Stimulated activated CD8-positive, alpha-beta memory T cell treated with anti-CD3 and anti-CD28 coated beads, Interleukin-7, amount 100 ng/mL, for 1 hour (primary cell): ENCODE measurements at places on chromosomes 5 and 9.

DNA sequence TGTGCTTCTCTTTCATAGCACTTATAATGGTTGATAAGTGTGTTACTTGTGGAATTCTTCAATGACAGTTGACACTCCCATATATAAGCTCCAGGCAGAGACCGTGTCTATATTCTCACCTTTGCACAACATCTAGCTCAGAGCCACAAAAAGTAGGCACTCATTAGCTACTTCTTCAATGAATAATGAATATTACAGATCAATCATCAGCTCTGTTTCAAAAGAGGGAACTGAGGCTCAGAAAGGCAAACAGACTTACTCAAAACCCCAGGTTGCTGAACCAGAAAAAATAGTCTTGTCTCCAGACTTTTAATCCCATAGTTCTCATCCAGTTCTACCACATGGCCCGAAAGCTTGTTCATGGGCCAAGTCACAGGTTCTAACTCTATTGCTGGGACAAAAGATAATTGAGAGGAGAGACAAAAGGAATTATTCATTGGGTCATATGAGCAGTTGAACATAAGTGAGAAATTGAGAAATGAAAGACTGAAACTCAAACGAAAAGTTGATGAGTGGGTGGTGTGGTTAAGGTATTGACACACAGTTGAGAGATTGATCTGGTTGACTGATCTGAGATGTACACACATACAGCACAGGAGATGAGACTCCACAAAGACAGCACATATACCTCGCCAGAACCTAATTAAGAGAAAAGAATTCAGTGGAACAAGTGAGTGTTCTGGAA, 381.6 kb downstream of the EFNA5 start:
- no peak for DNase-seq

DNA sequence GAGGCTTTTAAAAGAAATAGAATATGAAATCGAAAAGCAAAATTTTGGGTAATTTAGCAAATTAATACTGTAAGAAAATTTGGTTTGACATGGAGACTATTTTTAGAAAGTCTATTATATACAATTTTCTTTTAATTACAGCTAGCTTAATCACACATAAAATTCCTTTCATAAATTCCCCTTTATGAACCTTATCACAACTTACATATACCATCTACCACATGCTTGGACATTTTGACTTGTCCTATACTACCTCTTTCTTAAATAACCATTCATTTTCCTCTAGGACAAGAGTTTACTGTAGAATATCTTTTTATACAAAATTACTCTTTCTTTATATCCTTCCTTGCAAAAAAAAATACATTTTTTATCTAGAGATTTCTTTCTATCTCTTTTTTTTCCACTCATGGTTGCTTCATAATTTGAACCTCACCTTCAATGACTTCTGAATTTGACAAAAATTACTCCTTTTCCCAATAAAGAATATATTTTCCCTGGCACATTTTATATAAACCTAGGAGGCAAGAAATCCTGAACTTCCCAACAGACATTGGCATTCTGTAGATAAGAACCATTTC, 34.0 kb upstream of the SYK start:
- no peak for DNase-seq

GRCh38 chr9:27572918-27573633, at the start of gene C9orf72:
TSS of gene C9orf72 (minus strand) at chr9:27573481. CDS start at chr9:27567120, 6,361 bp downstream.
- DNase-seq = peak; percentile 79

GRCh38 chr9:38689678-38690077, 30.3 kb downstream of the FAM240B start:
- no peak for DNase-seq

GRCh38 chr5:115639377-115639776, 13.5 kb upstream of the TMED7 start:
- DNase-seq = no peak

DNA sequence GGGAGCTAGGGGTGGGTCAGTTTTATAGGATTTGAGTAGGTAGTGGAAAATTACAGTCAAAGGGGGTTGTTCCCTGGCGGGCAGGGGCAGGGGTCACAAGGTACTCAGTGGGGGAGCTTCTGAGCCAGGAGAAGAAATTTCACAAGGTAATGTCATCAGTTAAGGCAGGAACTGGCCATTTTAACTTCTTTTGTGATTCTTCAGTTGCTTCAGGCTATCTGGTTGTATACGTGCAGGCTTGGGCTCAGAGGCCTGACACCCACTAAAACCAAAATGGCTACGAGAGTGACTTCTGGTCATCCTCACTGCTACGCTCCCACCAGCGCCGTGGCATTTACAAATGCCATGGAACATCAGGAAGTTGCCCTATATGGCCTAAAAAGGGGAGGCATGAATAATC, 20.7 kb upstream of the NXNL2 start:
- no peak for DNase-seq

- DNase-seq = no peak
Measured at GRCh38 chr9:13071921-13072320, 207.6 kb downstream of the MPDZ start.

DNA sequence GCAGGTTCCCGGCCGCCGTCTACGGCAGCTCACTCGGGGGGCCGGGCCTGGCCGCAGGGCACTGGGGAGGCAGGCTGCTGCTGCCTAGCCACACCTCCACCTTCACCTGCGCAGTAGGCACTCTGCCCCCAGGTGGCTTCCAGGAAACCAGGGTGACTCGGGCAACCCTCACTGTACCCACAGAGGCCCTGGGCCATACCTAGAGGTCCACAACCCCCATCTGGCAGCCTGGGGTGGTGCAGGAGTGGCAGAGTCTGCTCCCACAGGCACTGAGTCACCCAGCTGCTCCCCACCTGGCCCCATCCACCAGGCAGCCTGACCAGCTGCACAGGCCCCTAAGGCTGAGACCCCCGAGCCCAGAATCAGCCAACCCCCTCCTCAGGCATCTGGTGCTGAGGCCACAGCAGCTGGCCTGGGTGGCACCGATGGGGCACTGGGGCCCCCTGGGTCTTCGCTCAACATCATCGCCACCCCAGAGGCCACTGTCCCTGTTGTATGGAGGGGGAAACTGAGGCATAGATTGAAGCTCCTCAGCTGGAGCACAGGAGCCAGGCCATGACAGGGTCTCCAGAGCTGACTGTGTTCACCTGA, 70.2 kb downstream of the KCNT1 start:
- no peak for DNase-seq

GRCh38 chr5:56026863-56027300, 32.1 kb upstream of the IL6ST start:
- DNase-seq = no peak

DNA sequence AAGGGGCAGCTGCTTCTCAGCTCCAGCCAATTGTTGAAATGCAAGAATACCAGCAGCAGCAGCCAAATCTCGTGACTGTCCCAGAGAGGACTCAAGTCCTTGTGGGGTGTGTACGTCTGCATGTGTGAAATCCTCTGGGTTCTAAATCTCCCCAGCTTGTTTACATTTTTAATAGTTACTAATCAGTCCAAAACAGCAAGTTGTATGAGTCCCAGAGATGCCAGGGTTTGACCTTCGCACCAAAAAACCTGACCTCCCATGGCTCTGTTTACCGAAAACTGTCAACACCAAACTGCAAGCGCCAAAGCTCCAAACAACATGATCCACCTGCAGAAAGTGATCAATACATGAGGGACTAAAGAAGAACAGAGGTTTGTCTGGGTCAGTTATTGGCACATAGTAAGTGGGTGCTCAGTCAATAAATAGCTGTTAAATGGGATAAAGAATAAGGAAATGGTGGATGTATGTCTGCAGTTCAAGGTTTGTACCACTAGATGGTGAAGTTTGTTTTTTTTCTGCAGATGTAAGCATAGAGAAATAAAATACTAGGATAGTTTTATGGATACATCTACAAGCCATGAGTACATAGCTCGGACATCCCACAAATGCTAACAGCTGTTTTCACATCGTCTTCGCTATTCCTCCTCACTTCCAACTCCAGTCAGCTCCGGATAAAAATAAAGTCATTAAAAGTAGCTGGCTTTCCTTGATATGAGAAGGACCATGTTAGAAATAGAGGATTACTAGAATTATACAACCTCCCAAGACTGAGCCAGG, 85.3 kb upstream of the ADRB2 start:
- DNase-seq = no peak

GRCh38 chr9:106560540-106560939, 302.4 kb upstream of the ZNF462 start:
- no peak for DNase-seq

GRCh38 chr5:150024346-150024984, 23.9 kb downstream of the HMGXB3 start:
- no peak for DNase-seq

DNA sequence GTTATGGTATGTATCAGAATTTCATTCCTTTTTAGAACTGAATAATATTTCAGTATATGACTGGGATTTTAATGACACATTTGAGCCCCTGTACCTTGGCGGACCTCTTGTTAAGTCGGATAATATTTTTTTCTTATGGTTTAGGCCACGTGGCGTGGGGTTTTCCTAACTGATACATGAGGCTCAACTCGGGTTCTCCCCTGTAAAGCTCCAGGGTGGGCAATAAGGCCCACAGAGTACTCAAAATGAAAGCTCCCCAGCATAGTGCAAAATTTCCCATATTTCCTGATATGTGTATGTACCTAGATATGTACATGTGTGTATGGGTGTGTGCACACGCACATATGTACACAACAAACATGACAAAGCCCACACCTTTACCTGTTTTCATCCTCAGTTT, 24.5 kb downstream of the TICAM2 start:
- DNase-seq = no peak

DNA sequence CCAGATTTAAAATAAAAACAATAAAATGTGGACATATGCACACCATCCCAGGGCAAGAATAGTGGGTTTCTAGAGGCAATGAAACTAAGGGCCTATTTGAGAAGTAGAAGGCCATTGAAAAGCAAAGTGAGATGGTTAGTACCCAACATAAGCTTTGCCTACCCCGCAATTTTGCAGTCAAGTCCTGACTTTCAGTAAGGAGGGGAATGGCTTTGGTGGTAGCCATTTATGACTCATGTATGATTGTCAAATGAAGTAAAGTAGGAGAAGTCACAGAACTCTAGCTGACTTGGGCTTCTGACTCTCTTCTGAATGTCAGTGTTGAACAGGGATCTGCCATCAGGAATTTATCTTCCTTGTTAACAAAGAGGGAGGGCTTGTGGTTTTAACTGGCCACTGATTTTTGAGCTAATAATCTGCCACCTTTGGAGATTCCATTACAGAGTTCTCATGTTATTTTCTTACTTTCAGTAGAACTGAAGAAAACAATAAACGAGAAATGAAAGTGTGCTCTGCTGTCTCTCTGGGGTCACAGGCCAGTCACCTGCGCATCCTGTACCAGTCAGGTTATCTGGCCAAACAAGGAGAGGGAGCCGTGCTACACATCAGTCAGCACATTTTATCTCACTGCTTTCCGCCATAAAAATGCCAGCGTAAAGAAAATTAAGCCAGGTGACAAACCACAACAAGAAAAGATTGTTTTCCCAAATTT, 14.3 kb upstream of the SNCAIP start:
- DNase-seq = no peak

DNA sequence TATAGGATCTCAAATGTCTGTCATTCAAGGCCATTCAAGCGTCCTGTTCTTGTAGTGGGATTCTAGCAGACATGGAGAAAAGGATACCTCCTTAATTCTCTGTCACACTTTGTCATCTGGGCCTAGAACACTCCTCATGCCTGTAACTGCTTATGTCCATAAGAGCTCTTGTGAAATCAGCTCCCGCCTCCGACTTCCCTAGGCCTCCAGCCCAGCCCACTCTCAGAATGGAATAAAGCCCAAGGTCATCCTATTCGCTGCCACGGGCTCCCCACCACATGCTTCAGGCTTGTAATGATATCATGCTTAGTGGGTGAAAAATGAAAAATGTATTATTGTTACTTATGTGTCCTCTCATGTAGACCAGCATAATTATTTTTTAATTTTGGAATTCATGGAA, 632.5 kb downstream of the ISL1 start:
- DNase-seq = no peak

DNA sequence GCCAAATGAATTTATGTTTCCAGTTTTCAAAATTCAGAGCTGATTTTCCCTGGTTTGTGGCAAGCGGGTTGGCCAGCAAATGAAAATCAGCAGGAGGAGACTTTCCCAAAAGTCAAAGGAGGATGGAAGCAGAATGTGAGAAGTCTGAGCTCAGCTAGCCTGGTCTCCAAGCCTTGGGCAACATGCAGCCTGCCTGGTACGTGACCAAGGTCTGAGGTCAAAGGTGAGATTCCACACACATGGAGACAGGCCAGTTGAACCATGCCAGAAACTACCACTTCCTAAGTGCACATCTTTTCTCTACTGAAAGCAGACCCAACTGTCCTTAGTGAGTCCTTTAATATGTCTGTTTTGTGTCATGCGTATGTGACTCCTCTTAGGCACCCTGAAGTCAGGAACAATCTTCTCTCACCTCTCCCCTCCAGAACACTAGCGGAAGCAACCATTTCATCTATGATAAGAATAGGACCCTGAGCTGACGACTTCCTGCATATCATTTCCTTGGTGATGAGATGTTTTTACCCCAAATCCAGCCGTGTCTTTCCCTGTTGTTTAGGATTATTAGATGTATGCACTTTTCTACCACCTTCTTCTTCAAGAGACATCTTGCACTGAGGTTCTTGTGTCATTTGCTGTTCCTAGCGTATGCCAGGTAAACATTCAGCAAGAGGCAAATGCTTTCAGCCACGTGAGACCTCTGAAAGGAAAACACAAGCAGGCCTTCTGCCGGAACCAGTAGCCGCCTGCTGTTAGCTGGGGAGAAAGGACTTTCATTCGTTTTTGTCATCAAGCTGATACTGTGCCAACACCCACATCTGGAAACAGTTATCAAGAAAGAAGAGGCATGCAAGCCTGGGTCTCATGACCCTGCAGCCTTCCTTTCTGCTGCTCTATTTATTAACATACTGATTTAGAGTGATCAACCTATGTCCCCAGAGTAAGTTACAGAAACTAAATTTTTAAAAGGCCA, 9.7 kb upstream of the TGFBI start:
- DNase-seq = no peak

DNA sequence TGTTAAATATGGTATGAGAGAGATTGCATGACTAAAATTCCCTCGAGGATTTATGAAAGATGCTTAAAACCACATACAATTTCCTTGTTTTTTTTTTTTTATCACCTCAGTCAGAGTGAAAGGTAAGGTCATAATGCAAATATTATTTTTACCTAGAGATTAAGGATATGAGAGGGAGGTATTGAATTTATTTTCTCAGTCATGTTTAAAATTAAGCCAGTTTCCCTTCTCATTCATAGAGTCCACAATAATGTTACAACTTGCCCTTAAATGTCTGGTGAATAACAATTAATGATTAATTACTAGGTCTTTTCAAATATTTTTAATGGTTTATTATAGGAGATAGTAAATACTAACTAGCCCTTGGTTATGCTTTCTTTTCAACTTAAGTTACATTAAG, 144.9 kb upstream of the HAPLN1 start:
- DNase-seq = no peak

DNA sequence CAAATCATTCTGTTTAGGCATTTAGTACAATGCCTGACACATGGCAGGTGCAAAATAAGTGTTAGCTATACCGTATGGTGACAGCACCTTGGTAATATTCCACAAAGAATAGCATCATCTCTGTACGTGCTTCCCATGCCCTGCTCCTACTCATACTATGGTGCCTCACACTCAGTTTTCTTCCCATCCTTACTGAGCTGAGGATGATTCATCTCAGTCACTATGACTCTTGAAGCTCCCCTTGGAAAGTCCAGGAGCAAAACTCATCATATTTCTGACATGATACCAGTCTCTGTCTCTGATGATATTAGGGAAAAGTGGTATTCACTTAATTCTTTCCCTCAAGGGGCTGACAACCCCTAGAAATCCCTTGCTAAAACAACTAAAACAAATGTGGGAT, 423.3 kb downstream of the EFNA5 start:
- no peak for DNase-seq

- no peak for DNase-seq
Measured at GRCh38 chr9:99181621-99182020, 40.1 kb downstream of the ALG2 start.

- DNase-seq = no peak
Measured at GRCh38 chr5:94260096-94260495, 358.3 kb downstream of the KIAA0825 start.
